ENCODE measurements at places on chromosomes 2 and 18.

DNA sequence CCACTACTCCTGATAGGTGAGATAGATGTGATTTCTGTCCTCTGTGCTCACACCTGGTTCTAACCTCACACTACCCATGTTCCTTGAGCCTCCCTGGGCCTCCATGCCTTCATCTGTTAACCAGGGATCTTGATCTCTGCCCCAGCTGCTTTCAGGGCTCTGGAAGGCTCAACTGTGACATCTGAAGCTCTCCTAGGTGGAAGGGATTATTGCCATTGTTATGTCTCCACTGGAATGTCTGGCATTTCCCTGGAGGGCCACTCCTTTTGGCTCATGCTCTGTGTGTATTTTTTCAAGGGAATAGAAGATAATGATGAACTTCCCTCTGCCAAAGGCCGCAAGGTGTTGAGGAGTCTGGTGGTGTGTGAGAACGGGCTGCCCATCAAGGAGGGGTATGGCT, 41.2 kb downstream of the PCARE start:
- DNase-seq: no peak

DNA sequence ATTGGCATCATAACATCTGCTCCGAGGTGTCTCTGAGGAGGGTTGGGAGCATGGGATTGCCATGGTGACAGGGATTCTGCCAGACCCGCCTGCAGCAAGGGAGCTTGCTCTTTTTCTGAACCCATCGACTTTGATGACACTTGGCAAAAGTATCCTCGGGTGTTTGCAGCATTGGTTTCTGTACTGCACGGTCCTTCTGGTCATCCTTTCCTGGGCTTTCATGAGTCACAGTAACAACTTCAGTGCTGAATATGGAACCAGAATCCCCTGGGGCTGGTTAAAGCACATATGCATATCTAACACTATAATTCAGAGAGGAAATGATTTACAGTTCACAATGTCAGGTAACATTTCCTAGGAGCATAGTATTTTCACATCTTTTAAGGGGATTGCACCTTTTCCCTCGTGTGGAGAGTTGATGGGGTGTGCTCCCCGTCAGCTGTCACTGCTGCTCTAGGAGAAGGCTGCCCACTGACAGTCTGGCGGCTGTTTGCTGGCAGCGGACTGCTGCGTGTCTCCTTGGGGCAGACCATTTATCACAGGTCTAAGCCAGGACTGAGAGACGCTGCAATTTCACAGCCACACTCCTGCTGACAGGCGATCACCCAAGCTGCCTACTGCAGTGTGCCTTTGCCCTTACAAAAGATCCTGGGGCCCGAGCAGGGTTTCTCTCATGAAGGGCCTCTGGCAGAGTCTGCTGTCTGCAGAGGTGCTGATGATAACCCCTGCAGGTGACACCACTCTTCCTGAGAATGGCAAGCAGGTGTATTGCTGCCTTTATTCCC, 425.3 kb downstream of the THSD7B start:
- DNase-seq: no peak

- no peak for DNase-seq
These were observed 158.7 kb downstream of the HAUS1 start for GRCh38 chr18:46262856-46263255.

DNA sequence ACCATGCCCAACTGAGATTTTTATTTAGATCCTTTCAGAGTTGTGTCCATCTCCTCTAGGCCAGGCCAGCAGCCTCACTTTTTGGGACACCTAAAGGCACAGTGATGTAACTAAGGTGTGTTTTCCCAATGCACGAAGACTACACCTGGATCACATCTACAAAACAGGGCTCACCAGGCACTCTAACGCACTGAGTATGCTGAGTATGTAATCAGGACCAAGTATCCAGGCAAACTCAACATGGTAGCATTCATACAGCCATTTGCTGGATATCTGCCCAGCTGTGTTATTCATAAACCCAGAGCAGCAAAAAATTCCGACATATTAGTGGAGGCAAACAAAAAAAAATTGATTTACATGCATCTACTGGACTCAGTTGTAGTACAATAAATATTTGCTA, 33.8 kb downstream of the LPIN2 start:
- no peak for DNase-seq

GRCh38 chr2:64672708-64673107, 19.0 kb upstream of the SERTAD2 start:
- DNase-seq: no peak

- no peak for DNase-seq
These were observed 166.5 kb upstream of the KCNJ3 start for GRCh38 chr2:154532004-154532403.
